A549 treated with AZD2906 at 1 μM for 4 hours (cell line): ENCODE measurements at places on chromosomes 13 and 19. TPM values are rescaled to one million over a fixed set of nuclear protein-coding genes. Genes with fewer than 3 reads are reported as not detected.

The ZNF540 gene
- 0.05 to 0.15 TPM (median 0.09 TPM) in 4 of 5 replicates, not detected in the other for total RNA-seq

The CGB1 gene
- total RNA-seq: not detected in 5 replicates

The CILP2 gene
- total RNA-seq: 0.14 to 0.32 TPM (median 0.19 TPM) in 5 replicates

The OR4F17 gene
- total RNA-seq: not detected in 5 replicates

The P2RY11 gene
- 5.2 to 12.0 TPM (median 7.1 TPM) in 5 replicates for total RNA-seq

The HSH2D gene
- 0.06 to 0.09 TPM (median 0.08 TPM) in 4 of 5 replicates, not detected in the other for total RNA-seq

The CGB2 gene
- 0.09 to 0.21 TPM (median 0.21 TPM) in 3 of 5 replicates, not detected in the others for total RNA-seq

The MYPOP gene
- 6.4 to 10.3 TPM (median 10.1 TPM) in 5 replicates for total RNA-seq

The SIRT6 gene
- 26.8 to 40.9 TPM (median 35.5 TPM) in 5 replicates for total RNA-seq

The ARHGAP33 gene
- total RNA-seq: 5.4 to 7.6 TPM (median 5.9 TPM) in 5 replicates

The PRSS57 gene
- 0.17 to 0.18 TPM in 2 of 5 replicates, not detected in the others for total RNA-seq

The NLRP11 gene
- total RNA-seq: 0.01 to 0.03 TPM (median 0.03 TPM) in 4 of 5 replicates, not detected in the other

The TTC9B gene
- total RNA-seq: 0.20 to 0.61 TPM (median 0.49 TPM) in 5 replicates

The TLE2 gene
- 2.5 to 3.8 TPM (median 3.0 TPM) in 5 replicates for total RNA-seq

The HIF3A gene
- 0.03 to 0.13 TPM (median 0.07 TPM) in 4 of 5 replicates, not detected in the other for total RNA-seq

The IGFL2 gene
- total RNA-seq: 0.37 to 0.86 TPM (median 0.56 TPM) in 5 replicates
